Stimulated activated effector memory CD8-positive, alpha-beta T cell treated with anti-CD3 and anti-CD28 coated beads, Interleukin-12 subunit alpha, Interleukin-12 subunit beta, amount 100 ng/mL, for 72 hours (primary cell): ENCODE measurements at places on chromosomes 5 and 9.

GRCh38 chr9:107847978-107848964 is 358.7 kb upstream of the KLF4 start:
- DNase-seq = no peak

- DNase-seq = no peak
Measured at GRCh38 chr5:17099946-17100345, 117.5 kb upstream of the BASP1 start.

DNA sequence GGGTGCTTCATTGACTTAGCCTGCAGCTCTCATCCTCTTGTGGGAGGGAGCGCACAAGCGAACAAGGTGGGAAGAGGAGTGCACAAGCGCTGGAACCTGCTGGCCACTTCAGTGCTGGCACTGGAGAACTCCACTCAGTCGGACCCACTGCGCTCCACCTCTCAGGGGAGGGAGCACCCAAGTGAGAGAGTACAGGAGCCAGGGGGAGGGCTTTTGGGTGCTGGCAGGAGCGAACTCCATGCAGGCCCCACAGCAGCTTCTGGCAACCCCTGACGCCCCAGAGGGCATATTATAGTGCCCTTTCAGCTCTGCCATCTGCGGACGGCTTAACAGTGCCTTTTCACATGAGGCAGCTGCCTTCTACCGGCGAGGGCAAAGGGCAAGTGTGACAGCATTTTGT is 774.2 kb upstream of the COX7C start:
- no peak for DNase-seq

GRCh38 chr9:11962327-11962726 is 730.9 kb upstream of the TYRP1 start:
- DNase-seq = no peak

DNA sequence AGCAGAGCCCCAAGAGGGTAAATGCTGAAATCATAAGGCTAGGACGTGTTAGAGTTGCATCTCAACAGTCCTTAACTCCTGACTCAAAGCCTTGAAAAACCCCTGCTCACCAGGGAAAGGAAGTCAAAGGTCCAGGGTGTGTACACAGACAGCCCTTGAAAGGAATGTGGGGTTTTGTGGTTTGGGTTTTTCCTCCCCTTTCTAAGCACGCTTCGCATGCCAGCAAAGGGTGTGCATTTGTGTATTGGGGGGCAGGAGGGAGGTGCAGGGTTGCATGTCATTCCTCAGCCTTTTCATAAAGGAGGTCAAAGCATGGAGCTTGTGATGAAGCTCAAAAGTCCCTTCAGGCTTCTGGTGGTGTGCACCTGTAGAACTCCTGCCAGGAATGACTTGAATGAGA is 17.3 kb upstream of the XPA start:
- no peak for DNase-seq

- no peak for DNase-seq
Measured at GRCh38 chr9:81559709-81560108, 129.6 kb downstream of the TLE1 start.

DNA sequence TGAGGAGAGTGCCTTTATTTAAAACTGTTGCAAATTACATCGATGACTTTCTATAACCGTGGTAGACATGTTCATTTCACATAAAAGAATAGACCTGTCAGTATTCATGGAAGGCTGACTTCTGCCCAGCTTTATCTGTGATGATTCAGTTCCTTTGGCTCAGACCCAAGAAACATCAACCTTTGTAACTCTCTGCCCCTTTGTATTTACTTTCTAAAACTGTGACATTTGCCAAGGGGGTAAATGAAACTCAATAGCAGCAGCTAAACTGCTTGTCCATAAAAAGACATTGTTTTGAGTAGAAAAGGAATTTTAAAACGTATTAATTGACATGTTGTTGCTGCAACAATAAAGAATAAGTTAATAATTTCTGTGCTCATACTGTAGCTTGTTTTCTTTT is 137.8 kb upstream of the ANKH start:
- DNase-seq = no peak

DNA sequence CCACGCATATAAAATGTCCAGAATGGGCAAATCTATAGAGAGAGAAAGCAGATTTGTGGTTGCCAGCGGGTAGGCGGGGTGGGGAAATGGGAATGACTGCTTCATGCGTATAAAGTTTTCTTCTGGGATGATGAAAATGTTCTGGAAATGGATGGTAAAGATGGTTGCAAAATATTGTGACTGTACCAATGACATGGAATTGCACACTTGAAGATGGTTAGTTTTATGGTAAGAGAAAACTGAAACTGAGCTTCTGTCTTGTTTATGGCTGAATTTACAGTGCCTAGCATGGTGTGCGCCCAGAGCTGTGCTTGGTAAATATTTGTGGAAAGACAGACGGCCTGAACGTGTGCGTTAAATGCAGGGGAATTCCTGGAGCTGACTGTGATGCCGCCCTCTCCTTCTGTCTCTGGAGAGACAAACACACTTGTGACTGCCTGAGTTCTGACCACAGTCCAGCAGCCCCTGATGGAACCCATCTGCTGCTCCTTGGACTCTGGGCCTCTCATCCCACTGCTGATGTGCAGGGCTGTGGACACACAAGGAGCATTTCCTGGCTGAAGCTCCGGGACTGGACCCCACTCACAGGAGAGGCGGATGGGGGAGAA is 8.6 kb upstream of the PTGES start:
- no peak for DNase-seq

- DNase-seq = no peak
Measured at GRCh38 chr5:174358276-174358675, 312.8 kb downstream of the NSG2 start.

DNA sequence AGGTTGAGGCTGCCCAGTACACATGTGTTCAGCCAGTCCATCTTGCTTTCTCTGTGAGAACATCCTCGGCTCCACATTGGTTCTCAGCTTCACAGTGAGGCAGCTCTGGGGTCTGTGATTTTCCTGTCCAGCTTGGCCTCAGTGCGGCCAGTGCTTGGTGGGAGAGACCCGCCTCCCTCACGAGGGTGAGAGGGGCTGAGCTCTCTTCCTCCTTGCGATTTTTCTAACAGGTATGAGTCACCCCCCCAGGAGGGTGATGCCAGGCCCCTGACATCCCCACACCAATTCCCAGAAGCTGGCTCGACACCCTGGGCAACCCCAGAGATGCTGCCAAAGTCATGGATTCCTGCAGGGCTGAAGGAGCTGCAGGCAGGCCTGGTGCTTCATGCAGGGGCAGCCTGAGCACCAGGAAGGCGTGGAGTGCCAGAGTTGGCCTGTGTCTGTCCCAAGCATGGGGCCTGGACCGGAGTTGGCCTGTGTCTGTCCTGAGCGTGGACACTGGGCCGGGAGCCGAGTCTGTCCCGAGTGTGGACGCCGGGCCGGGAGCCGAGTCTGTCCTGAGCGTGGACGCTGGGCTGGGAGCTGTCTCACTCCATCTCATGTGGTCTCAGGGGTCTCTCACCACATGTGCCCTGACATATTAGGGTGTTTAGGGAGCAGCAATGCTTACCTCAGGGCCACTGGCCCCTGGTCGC is 408.6 kb upstream of the IRX4 start:
- DNase-seq = no peak

DNA sequence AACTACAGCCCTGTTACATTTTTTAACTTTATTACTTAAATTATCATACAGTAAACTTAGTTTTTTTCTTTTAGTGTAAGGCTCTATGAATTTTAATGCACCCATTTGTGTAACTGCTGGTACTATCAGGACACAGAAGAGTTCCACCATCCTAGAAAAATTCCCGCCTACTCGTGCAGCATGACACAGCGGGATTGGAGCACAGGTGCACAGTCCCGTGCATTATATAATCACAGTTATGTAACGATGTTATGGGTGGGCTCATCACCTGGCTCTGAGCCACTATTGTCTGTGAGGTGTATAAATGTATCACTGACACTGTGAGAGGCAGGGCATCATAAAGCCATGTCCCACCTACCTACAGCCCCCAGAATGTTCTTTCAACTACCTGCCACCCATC is 80.7 kb downstream of the DRD1 start:
- no peak for DNase-seq

GRCh38 chr9:127273326-127273725 is 8.8 kb downstream of the GARNL3 start:
- DNase-seq = no peak

DNA sequence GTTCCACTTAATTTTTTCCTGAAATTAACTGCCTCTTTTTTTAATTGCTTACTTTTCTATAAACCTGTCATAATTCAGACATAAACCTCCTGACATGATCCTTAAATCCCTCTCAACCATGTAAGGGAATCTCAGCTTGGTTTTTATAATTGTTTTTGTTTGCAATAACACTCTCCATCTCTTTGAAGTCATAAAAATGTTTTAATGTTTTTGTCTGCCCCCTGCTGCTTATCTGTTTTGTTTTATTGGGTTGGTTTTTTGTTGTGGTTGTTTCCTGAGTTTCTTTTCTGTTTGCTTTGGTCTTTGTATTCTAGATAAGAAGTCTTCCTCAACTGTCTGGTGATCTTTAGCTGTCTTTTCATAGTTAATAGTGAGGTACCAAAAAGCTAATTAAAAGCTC is 142.0 kb downstream of the CDH6 start:
- DNase-seq = no peak

- no peak for DNase-seq
Measured at GRCh38 chr9:2299156-2299842, 284.2 kb downstream of the SMARCA2 start.

GRCh38 chr9:73541923-73542322 is 390.3 kb downstream of the ANXA1 start:
- no peak for DNase-seq

DNA sequence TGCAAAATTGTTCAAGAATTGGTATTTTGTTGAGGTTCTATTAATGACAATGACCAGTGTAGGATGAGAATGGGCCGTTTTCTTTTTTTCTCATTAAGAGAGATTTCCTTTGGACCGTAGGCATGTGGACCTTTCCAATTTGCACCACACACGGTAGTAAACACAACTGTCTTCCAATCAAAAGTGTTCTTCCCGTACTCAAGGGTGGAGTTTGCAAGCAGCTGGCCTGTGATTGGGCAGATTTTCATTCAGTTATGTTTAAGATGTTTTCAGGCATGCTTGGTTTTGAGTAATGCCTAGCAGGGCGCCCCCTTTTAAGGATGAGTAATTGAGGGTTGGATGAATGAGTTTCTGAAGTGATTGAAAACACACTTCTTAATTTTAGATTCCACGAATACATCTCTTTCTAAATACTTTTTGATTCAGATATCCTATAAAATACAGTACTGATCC is 2.5 kb downstream of the KDM3B start:
- peak; percentile 29 for DNase-seq

DNA sequence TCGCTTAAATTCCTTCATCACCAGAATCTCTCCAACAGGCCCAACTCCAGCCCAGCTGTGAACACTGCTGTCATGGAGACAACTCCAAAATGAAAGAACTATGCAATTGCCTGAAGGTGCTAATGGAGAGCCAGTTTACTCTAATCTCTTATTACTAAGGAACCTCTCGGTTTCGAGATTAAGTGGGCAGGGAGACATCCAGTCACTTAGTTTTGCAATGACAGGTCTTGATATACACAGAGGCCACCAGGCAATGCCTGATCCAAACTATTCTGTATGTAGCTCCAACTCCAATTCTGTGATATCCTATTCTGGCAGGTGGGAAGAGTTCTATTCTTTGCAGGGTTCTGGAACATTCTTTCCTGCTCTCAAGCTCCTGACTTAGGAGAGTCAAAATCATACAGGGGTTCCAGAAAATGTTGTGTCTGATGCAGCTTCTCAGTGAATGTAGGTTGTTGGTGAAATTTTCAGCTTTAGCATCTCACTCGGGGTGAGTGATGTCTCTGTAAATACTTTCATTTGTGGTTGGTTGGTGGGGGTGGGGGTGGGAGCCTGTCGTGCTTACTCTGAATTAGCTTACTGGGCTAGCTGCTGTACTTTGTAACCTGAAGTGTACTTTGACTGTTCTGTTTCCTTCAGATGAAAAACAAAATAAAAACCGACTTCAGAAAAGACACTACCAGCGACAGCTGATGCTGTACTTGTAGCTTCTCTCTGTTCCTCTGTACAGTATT is 170.9 kb downstream of the PALM2AKAP2 start:
- peak; percentile 56 for DNase-seq

DNA sequence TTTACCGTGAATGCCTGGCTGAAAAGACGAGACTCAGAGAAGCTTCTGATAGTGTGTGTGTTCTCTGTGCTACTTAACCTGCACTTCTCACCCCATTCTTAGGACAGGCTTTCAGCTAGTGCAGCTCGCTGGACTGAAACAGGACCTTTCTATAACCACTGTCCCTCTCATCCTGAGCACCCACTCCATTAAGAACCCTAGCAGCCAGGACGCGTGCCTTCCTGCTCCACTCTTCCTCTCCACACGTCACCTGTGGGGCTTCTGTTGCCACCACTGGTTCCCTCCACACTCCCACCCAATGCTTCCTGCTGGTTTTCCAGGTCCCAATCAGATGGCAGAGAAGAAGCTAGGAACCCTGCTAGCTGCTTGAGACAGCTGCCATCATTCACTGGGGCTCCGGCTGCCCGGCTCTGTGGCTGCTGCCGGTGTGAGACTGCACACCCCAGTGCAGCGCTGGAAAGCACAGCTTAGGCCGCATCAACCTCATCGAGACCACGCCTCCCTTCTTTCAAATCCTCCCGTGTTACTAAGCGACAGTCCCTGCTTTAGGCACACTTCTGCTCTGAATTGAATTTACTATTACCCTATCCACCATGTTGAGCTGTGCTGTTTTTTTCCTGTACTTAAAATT is 44.0 kb downstream of the RNF130 start:
- no peak for DNase-seq

DNA sequence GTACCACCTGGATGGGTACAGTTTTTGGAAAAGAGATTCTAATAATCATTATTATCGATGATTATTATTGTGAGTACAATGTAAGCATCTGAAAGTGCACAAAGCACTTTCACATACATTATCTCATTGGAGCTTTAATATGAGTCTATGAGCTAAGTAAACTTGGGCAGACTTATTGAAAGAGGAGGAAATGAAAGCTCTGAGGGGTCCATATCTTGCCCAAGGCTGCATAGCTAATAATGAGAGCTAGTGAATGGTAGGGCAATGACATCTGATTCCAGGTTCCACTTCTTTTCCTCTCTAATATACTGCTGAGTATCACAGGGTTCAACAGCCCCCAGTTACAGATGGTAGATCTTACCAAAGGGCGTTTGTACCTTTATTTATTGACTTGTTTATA is 26.1 kb downstream of the TIMD4 start:
- DNase-seq = no peak

DNA sequence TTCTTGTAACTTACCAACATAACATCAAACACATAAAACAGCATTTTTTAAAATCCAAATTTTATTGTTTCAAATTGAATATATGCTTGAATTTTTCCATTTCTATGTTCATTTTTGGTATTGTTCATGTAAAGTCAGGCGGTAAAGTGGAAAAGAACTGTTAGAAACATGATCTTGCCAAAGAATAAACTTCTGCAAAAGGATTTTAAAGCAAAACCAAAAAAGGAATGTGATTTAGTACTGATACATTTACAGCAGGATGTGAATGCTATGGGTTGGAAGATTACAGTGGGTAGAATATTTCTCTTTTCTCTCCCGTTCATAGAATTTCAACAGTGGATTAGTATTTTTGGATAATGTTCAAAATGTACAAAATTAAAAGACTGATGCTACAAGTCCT is 277.2 kb upstream of the MPDZ start:
- no peak for DNase-seq

DNA sequence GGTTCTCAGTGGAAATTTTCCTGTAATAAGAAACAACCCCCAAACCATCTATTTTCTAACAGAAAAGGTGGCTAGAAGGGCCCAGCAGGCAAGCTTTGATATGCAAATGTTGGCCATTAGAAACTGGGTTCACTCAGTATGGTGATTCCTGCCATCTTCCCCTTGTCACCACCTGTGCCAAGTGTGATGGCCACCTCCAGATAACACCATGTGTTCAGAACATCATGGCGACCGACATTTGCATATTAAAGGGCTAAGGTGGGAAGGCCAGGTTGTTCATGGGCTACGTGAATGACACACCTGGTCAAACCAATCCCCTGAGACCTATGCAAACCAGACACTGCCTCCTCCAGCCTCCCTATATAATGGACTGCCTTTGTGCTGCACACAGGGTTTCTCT is 20.4 kb downstream of the FOXE1 start:
- no peak for DNase-seq
